C1 segment of cervical spinal cord (tissue), 14 donors: ENCODE measurements at places on chromosomes 2 and 18.

DNA sequence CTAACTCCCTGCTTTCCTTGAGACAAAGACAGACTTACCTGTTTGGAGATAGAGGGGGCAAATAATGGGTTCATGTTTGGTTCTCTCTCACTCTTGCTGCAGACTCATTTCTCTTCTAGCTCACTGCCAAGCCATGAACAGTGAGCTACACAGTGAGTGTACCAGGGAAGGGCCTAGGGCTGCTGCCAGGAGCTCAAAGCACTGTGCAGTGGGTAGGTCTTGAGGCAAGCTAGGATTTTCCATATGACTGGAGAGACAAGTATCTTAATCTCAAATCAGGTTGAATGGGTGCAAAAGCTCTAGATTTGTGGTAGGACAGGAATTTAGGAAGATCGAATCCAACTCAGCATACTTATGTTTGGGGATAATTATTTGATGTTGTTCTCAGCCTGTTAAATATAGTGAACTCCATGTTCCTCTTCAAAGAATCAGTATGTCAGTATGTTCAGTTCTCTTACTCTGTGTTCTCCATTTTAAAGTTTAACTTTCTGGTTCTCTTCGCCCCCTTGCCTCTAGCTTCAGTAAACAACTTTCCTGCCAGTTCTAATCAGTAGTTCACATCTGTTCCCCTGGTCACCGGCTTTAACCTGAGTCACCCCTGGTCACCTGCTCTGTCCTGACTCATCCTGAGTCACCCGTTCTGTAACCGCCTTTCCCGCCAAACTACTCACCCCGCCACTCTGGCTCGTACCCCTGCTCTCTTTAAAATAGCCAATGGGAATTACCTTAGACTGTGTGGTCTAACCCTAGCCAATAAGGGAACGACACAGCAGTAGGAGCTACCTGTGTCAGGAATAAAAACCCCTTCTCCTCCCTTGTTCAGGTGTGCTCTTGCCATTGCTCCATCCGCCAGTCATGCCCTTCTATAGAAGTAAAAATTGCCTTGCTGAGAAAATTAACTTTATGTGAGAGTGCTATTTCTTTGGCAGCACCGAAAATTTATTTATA is 21.9 kb downstream of the SLC25A52 start:
- DNase-seq, result no peak

- no peak for DNase-seq
Observed at GRCh38 chr2:64649013-64649484, 4.7 kb downstream of the SERTAD2 start.

GRCh38 chr2:233354971-233355574 is 779 bp downstream of the DGKD start:
- DNase-seq, result no peak

- DNase-seq, result no peak
Observed at GRCh38 chr2:53515435-53516332, 251.9 kb upstream of the CHAC2 start.

- no peak for DNase-seq
Observed at GRCh38 chr2:38700113-38700785, 34.3 kb downstream of the GALM start.

GRCh38 chr2:29834624-29835023 is 86.8 kb downstream of the ALK start:
- DNase-seq, result no peak
